ENCODE measurements at places on chromosomes 1 and 21.

- DNase-seq, result no peak
Observed at GRCh38 chr1:240343045-240343444, 251.4 kb downstream of the FMN2 start.

DNA sequence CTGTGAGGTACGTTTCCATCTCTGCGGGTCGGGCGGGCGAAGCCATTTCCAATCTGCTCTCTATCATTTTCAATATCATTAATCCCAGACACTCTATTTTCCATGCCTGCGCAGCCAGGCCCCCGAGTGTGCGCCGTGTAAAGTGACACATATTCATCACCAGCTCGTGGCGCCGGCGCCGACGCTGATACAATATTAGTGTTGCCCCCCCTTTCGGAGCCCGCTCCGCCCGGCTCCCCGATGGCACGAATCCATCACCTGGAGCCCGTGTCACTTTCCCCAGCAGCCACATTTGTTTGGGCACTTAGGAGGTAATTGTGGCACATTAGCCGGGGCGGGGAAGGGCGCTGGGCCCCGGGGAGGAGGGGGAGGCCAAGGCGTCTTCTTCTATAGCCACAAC, 33.7 kb upstream of the DMBX1 start:
- no peak for DNase-seq

DNA sequence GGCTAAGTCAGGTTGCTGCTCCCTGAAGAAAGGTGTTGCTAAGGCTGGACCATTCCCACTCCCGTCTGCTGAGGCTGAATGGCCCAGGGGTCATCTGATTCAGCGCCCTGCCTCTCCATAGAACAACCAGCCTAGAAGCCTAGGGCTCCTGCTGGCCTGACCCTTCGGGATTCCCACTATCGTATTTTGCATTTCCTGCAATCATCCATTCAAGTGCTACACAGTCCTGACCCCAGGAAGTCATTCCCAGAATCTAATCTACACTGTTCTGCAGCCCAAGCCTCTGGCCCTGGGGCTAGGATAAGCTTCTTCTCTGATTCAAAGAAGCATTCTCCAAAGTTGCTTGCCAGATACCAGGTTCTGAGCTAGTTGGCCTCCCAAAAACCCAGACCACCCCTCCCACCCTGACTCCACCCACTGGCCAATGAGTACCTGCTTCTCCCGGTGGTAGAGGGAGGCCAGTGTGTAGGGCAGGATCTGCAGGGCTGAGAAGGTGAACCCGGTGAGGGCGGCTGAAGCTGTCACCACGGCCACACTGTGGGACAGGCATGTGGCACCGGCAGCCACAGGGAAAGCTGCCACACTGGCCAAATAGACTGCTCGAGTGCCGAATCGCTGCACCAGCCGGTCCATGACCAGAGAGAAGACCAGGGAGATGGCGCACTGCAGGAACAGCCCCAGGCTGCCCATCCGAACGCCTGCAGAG, 18.7 kb downstream of the SLC45A3 start:
- no peak for DNase-seq

DNA sequence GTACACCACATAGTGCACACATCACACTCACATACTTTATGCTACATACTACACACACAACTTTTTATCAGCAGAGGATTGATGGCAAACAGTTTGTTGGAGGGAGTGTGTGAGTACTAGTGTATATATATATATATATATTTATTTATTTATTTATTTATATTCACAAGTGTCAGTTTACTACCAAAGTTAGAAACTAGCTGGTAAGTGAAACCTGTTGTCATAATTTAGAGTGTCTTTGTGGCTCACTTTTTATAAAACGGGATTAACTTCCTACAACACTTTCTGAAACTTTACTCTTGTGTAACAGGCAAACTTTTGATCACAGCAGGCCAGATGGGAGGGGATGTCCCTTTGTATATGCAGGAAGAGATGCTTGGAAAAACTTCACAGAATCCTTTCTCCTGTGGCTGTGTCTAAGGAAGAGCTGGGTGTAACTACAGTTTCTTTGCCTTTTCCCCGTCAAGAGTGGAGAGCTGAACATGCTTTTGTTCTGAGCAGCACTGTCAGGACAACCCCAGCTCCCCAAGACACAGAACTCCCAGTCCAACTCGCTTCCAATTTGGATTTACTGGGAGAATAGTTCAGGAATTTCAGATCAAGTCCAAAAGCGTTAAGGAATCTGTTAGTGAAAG, 1.9 kb upstream of the SAMD13 start:
- no peak for DNase-seq

DNA sequence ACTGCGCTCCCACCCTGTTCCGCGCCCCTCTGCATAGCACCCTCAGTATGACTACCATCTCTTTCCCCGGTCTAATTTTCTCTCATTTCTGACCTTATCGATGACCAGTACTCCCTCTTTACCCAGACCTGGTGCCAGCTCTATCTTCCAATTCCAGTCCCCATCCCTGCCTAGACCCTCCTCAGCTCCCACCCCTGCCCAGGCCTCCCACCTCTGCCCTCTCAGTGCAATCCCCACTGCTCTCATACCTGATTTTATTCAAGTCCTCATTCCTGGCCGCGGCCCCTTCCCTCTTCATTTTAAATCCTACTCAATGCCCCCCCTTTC, 1.3 kb downstream of the USP24 start:
- DNase-seq, result no peak

DNA sequence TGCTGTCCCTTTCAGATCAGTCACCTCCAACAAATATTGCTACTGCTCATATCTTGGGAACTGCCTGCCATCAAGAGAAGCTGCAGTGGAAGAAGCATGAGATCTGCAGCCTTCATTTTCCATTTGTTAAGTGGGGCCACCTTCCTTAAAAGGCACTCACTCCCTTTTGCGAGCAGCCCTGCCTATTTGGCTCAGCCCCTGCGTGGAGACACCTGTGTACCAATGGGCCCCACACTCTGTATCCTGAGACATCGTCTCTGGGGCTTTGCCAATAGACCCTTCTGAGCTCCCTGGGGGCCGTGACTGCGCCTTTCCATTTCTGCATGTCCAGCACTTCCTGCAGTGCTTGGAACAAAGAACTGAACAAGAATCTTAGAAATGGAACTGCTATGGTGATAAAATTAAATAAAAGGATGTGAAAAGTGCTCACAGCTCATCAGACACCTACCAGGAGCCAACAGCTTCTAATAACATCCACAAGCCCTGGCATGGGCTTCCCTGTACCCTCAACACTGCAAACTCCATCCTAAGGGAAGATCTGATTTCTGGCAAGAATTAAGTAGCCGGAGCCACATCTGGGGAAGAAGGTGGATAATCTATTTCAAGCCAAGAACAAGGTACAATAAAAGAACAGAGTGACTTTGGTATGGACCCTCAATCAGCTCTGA, 36.7 kb downstream of the PARP1 start:
- no peak for DNase-seq

GRCh38 chr1:198681252-198681651, 42.4 kb downstream of the PTPRC start:
- peak; percentile 49 for DNase-seq

DNA sequence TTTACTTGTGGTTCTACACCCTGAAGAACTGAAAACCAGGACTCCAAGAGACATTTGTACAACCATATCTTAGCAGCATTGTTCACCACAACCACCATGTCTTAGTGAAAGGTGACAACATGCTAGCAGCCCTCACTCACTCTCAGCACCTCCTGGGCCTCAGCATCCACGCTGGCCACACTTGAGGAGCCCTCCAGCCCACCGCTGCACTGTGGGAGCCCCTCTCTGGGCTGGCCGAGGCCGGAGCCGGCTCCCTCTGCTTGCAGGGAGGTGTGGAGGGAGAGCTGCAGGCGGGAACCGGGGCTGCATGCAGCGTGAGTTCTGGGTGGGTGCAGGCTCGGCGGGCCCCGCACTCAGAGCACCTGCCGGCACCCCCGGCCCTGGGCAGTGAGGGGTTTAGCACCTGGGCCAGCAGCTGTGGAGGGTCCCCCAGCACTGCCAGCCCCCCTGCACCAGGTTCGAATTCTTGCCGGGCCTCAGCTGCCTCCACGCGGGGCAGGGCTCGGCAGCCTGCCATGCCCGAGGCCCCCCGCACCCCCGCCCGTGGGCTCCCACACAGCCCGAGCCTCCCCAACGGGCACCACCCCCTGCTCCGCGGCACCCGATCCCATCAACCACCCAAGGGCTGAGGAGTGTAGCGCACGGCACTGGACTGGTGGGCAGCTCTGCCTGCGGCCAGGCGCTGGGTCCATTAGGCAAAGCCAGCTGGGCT, 9.2 kb downstream of the C1orf159 start:
- no peak for DNase-seq

DNA sequence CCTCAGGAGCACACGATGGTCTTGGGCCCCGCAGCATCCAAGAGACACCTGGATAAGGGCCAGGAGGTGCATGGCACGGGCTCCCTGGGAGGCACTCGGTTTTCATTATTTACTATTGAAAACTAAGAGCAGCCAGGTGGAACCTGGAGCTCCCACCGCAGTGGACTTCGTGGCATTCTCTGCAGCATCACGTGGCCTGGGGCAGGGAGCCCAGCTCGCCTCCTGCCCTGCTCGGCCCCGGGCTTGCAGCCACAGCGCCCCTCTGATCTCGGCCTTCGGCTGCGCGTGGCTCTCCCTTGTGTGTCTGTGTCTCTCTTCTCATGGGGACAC, 121.6 kb downstream of the SIK1 start:
- DNase-seq, result no peak

GRCh38 chr1:178973652-178974101, 52.0 kb upstream of the FAM20B start:
- DNase-seq, result no peak

GRCh38 chr1:164953098-164953497, 394.1 kb downstream of the PBX1 start:
- DNase-seq, result no peak

DNA sequence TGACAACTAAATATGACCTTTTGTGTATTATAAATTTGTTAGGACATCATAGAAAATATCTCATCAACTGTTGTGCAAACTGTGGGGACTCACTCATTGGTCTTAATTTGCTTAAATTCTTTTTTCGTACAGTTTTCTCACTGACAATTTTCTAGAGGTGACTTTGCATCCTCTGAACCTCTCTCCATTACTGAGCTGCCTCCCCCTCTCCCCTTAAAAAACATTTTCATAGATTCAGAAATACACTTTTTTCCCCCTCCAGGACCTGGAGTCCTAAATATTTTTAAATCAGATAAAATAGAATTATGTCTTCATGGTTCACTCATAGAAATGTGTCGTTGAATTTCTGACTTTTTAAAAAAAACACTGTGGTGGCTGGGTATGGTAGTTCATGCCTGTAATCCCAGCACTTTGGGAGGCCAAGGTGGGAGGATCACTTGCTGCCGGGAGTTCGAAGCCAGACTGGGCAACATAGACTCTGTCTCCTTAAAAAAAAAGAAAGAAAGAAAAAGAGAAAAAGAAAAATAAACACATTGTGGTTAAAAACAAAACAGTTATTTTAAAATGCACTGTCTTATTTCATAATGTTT, 1.5 kb downstream of the CNST start:
- DNase-seq, result no peak

DNA sequence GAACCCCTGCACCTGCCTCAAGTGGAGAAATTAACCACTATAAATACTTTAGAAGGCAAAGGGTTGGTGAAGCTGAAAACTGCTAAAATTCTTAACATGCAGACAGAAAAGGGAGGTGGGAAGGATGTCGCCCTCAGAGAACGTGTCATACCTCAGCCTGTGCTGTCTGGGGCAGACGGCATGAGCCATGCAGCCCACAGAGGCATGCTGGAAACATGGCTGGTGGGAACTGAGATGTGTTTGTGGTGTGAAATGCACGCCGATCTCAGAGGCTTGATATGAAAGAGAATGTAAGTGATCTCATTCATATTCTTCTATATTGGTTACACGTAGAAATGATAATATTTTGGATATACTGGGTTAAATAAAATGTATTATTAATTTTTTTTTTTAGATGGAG, 16.3 kb downstream of the AGPAT3 start:
- DNase-seq, result no peak

- no peak for DNase-seq
Observed at GRCh38 chr1:21326861-21327344, 36.6 kb upstream of the ECE1 start.

- no peak for DNase-seq
Observed at GRCh38 chr1:89460325-89460724, 64.3 kb upstream of the LRRC8B start.

GRCh38 chr21:36134803-36135390, at the start of gene CBR3:
Gene CBR3 (plus strand): TSS chr21:36135079. CDS start chr21:36135193, 114 bp downstream.
- no peak for DNase-seq

DNA sequence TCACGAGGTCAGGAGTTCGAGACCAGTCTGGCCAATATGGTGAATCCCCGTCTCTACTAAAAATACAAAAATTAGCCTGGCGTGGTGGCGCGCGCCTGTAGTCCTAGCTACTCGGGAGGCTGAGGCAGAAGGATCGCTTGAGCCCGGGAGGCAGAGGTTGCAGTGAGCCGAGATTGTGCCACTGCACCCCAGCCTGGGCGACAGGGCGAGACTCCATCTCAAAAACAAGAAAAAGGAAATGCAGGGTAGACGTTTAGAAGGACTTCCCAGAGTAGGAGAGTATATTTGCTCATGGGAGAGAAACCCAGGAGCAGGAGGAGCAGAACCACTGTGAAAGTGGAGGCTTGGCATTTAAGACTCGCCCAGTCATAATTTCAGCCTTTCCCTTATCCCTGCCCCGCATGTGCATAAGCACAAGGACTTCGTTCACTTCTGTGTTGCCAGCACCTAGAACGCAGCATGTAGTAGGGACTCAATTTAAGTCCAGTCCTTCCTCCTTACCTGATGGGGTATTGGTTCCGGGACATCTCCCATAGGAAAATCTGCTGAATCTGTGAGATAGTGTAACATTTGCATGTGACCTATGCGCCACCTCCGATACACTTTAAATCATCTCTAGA, 5.2 kb upstream of the MEF2D start:
- no peak for DNase-seq

DNA sequence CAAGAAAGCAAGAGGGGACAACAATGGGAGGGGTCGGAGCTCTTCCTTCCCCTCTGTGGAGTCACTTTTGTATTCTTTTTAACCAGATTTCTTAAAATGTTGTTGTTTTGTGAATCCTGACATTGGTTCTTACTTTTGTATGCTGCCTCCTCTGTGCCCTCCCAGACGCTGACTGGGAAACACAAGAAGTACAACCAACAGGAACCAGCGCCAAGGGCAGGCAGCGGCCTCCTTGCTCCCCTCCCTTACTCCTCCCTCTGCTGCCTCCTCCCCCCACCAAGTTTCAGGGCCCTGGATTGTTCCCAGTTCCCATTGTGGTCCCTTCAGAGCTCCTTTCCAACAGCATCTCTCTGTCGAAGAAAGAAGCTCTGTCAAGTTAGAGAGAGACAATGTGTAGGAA, 111.1 kb downstream of the BRINP2 start:
- DNase-seq, result no peak

GRCh38 chr1:64960731-64961130, 5.6 kb downstream of the JAK1 start:
- DNase-seq, result no peak
